Stimulated activated CD4-positive, alpha-beta T cell treated with anti-CD3 and anti-CD28 coated beads, Interleukin-12 subunit alpha, Interleukin-12 subunit beta, amount 100 ng/mL, for 48 hours (primary cell): ENCODE measurements at places on chromosomes 5 and 9.
A peak's percentile ranks its signal among the peaks of the same experiment; 100 is the strongest.

- no peak for DNase-seq
Observed at GRCh38 chr5:17401470-17402288, 96.4 kb upstream of the TAF11L2 start.

- no peak for DNase-seq
Observed at GRCh38 chr9:130906735-130907416, 10.3 kb upstream of the QRFP start.

GRCh38 chr5:39013938-39014337 is 60.3 kb downstream of the RICTOR start:
- DNase-seq: no peak

DNA sequence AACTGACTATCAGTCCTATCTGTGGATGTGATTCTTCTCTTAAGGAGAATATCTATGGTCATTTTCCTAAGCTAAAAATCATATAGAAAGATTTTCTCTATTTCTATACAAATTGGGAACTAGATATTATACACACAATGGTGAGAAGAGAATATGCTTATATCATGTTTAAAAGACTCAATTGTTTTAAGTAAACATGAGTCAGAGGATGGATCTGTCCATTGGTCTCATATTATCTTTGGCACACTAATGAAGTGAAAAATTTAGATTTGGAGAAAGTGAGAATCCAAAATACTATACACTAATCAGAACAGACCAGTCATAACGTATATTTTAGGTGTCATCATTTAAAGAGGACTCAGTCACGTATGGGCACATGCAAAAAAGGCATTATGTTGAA is 16.5 kb upstream of the SPINK14 start:
- DNase-seq: no peak

DNA sequence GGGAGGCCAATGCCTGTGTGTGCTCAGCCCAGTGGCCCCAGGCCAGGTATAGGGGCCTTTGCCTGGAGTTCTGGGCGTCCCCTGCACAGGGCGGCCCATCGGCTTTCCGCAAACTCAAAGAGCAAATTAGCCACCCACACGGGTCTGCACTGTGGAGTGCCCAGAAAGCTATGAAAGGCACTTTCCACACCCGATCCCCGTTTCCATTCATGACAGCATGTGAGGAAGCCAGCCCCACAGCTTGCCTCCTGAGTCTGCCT is 5.2 kb downstream of the DBH start:
- DNase-seq: no peak

DNA sequence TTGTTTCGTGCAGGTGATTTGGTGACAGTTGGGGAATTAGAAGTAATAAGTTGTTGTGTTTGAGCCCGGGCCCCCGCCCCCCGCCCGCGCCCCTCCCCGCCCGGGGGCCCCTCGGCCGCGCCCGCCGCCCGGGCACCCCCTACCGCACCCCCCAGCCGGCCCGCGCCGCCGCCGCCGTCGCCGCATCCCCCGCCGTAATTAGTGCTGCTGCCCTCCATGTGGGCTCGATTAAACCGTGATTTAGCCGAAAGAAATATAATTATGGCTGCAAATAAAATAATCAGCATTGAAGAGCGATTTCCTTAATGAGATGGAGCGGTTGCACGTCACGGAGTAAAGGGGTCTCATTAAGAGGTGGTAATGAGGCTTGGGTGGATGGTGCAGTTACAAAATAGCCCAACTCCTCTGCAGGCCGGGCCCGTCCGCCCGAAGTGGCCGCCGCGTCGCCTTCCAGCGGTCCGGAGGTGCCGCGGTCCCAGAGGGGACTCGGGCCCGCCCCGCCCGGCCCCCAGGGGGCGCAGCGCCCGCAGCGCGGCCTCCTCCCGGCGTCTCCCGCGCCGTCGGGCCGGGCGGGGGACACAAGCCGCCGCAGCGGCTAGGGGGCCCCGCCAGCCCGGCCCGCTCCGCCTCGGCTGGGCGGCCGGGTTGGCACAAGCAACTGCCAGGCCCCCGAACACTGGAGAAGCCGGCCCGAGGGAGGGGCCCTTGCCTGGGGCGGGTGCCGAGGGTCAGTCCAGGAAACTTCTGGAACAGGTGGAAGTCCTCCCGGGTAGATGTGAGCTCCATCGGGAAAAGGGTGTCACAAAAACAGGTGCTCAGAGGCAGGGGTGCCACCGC is 6.9 kb upstream of the OTP start:
- DNase-seq: peak; percentile 42

GRCh38 chr9:10127867-10128266 is 484.9 kb downstream of the PTPRD start:
- no peak for DNase-seq

DNA sequence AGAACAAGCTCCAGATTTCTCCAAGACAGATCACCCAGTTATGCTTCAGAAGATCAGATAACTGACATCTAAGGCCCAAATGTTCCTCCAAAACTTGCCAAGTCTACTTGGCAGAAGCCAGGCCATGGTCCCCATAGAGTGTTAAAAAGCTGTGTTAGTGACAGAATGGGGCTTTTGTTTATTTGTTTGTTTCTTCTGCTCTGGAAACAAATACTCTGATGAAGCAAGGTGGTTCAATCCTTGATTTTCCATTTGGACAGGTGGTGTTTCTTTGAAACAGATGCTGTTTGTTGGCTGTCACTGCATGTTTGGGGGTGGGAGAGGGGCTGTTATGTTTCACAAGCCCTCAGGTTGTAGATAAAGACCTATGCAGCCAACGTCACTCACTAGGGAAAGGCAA is 264.0 kb downstream of the FAM114A2 start:
- DNase-seq: no peak

- no peak for DNase-seq
Observed at GRCh38 chr9:73701415-73702057, 549.9 kb downstream of the ANXA1 start.

DNA sequence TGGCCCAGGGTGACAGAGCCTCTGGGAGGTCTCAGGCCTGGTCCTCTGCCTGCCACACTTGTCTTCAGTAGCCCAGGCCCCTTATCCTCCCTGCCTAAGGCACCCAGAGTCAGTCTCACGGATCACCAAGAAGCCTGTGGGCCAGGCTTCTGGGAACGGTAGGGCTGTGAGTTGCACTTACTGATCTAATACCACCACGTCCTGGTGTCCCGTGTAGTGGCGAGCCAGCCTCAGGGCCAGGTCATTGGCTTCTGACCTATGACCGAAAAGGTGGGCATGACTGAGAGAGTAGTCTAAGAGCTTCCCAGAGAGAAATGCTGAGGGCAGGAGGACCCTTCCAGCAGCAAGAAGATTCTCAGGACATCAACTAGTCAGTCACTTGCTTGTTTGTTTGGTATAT is 7.4 kb downstream of the PHYKPL start:
- no peak for DNase-seq

DNA sequence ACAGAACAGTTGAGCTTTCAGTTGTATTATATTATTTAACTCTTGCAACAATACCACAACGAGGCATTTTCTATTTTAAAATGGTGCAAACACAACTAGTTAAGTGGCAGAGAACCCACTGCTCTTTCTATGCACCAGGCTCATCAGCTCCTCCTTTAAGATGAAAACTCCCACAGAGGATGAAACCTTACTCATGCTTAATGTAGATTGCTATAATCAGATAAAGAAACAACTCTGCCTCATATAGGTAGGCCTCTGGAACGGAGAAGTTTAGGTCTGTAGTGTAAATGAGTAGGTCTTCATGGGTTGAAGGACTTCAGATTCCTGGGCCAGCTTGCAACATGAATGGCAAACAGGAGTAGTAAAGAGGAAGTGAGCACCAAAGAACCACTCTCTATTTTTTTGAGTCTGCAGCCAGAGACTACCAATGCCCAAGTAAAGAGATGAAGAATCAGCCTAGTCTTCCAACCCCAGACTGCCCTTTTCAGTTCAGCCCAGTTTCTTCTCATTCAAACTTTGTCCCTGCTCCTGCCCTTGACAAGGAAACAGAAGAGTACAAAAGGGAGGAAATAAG is 33.9 kb downstream of the HACD4 start:
- no peak for DNase-seq

DNA sequence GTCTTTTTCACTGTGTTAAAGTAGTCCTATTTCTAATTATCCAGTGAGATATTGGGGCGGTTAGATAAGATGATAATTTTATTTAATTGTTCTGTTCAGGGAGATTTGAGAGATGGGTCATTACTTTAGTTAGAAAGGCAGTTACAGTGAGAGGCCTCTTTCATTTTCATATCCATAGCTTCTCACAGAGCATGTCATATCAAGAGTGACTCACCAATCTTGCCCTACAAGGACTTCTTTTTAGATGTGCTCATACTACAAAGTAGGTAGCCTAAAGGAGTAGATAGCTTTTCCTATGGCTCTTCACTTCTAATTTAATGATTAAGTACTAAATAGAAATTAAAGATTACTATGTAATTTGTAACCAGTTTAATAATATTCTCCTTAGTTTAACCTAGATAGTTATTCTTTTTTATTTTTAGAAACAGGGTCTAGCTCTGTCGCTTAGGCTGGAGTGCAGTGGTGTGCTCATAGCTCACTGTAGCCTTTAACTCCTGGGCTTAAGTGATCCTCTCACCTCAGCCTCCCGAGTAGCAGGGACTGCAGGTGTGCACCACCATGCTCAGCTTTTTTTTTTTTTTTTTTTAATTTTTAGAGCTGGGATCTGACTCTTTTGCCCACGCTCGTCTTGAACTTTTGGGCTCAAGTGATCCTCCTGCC is 71.0 kb downstream of the FER start:
- no peak for DNase-seq
